ENCODE measurements at places on chromosomes 16 and 17. TPM values are rescaled to one million over a fixed set of nuclear protein-coding genes. Genes with fewer than 3 reads are reported as not detected.
A peak's percentile ranks its signal among the peaks of the same experiment; 100 is the strongest.

NPIPB4 gene
- 56.3 TPM for total RNA-seq

TMEM100 gene
- 13.6 TPM for total RNA-seq

PIRT gene
- total RNA-seq: 5.2 TPM

- DNase-seq: no peak
Measured at GRCh38 chr17:43661699-43662412, at the start of gene MEOX1. MEOX1 (minus strand) TSS chr17:43661922; CDS start chr17:43661534, 388 bp downstream.

DNA sequence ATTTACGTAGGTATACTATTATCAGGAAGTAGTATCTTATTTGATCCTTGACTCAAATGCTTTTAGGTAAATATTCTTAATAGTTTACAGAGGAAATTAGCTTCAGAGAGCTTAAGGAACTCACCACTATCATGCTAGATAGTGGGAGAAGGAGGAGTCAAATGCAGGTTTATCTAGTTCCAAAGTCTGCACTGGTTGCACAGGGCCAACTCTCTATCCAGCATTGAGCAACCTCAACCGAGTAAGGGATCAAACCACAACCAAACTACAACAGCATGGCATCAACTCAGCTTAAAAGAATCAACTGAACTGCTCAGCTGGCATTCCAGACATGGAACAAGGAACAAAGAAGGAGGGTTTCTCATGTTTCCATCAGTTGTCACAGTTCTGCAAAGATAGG lies 306.0 kb downstream of the MAF start:
- DNase-seq: no peak

DNA sequence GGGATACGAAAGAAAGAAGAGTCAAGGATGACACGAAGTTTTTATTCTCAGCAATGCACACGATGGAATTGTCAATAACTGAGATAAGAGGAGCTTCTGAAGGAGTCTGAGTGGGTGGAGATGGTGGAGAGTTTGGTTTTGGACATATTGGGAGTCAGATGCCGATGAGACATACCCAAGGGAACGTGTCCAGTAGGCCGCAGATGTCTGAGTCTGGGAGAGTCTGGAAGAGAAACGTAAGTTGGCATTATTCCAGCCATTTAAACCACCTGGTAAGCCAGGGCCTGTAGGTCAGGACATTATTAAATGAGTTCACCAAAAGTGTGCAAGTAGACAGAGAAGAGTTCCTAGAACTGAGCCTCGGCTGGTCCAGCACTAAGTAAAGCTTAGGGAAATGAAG lies 478.3 kb upstream of the CDH5 start:
- no peak for DNase-seq

DNA sequence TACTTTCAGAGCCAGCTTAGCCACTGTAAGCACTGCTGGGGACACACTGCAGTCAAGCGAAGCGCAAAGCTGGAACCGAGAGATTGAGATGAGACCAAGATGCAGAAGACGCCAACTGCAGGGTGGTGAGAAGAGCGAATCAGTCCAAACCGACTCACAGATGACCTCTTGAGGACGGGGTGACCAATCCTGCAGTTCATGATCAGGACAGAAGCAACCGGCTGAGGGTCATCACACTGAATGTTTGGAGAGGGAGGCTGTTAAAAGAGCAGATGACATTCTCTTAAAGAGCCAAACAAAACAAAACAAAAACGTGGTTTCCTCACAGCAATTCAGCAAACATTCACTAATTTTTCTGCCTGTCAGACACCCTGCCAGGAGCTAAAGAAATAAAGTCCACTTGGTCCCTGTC lies 8.5 kb downstream of the HASPIN start:
- peak; percentile 70 for DNase-seq

GRCh38 chr17:77306790-77307478 lies 166.2 kb downstream of the SEC14L1 start:
- DNase-seq: no peak

DNA sequence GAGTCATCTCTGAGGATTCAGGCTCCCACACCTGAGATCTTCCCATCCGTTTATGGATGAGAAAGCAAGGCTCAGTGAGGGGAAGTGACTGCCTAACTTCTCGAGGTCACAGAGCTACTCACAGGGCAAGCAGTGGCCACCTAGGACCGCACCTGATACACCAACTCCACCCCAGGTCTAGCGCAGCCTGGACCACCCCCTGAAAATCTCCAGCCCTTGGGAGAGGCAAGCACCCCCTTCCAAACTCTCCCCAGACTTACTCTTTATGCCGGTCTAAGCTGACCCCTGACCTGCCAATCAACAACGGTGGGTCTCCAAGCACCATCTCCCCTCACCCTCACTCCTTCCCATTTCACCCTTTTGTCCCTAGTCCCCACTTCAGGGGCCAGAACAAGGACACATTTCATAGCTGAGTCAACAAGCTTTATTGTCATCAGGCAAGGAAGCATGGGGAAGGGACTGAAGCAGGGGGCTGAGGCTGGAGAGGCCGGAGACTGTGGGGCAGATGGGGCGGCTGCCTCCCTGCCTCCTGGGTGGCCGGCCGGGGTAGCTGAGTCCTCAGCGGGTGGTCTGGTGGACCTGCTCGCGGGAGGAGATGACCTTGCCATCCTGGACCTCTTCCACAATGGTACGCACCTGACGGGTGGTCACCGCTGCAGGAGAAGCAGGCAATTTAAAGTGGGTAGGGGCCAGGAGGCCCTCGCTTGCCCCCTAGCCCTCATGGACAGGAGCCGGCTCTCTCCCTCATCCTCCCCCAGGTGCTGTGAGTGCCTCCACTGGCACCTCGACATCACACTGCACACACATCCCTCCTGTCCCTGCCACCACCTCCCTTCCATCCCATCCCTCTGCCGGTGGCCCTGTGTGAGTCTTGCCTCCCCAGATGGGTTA lies 5.1 kb downstream of the KRT17 start:
- DNase-seq: peak; percentile 40
